ENCODE measurements at places on chromosomes 2 and 18. TPM values are rescaled to one million over a fixed set of nuclear protein-coding genes. Genes with fewer than 3 reads are reported as not detected.

Gene IL1F10
- not detected for total RNA-seq

DNA sequence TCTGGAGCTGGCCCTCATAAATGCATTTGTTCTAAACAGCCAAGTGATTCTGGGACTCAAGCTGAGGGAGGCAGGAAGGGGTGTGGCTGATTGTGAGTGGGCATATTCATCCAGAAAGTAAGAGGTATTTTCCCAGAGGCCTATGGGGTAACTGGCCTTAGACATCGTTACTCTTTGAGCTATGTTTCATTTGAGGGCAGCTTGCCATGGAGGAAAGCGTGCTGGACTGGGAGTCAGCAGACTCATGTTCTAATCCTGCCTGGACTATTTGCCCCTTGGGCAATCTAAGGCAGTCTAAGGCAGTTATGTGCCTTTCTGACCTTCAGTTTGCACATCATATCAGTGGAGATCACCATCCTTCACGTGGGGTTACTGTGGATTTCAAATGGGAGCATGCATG, 93.5 kb upstream of the SLC14A2 start:
- peak; percentile 50 for DNase-seq

Gene MRO
- under 0.01 TPM for total RNA-seq

Gene ANKRD23
- 1.3 TPM for total RNA-seq

Gene TYMS
- total RNA-seq, result 16.8 TPM

DNA sequence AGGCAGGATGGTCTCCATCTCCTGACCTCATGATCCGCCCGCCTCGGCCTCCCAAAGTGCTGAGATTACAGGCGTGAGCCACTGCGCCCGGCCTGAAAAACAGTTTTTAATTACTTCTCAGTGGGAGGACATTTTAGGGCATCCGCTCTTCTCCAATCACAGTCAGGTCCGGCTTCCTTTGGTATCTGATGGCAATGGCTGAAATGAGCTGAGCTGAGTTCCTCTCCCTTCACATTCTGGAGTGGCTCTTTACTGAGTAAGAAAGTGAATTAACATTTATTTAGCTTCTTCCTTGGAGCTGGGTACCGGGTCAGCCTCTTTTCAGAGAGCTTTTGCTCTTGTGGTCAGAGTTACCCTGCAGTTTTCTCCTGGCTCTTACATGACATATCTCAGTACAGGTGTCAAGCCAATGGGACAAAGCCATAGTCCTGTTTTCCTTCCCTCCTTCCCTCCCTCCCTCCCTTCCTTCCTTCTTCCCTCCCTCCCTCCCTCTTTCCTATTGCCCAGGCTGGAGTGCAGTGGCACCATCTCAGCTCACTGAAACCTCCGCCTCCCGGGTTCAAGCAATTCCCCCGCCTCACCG, 1.1 kb upstream of the TTC27 start:
- no peak for DNase-seq

DNA sequence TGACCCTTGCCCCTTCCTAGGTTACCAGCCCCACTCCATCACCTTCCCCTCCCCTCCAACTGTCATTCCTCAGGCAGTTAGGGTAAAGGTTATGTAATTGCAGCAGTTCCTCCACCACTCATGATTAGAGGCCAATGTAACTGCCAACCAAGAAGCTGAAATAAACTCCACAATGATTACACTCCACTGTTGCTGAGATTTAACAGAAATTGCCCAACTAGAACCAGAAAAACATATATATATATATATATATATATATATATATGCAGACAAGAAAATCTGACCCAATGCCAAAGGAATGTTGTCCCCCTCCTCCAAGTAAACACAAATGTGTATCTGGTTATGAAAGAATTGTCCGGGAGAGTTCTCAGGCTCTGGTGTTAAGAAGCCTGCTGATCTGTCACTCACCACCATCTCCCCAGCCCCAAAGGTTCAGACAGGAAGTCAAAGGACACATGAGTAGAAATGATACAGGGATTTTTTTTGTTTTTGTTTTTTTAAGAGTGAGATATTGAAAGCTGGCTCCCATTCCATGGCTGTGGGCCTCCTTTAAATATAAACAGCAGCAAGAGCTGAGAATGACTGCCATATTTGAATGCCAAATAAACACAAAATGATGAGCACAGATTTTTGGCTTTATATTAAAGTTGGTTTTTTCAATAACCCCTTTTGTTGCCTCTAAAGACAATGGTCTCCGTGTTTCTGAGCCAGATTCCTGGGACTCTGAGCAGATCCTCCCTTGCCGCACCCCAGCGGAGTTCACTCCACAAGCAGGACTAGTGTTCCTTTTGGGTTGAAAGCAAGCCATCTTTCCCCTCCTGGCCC, 127.2 kb upstream of the MAPRE2 start:
- peak; percentile 36 for DNase-seq

Gene AMER3
- total RNA-seq, result not detected

DNA sequence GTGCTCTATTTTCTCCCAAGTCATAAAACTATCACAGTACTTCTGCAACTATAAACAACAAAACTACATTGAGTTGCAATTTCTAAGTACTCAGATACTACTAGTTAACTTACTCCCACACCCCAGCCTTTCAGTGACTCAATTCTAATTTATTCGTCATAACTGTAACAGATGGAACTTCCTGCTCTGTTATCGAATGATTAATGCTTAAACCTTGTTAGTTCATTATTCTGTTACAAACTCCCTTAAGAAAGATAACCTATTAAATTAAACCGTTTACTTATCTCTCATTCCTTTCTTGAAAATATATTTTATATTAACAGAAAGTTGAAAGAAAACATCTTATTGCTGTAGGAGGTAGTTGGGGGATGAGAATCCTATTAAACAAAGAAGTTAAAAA, 17.0 kb downstream of the TNFAIP6 start:
- DNase-seq, result peak; percentile 78

Gene ASIC4
- total RNA-seq, result under 0.01 TPM

GRCh38 chr18:616380-616995, 19.7 kb downstream of the CLUL1 start:
- peak; percentile 73 for DNase-seq

Gene RIT2
- total RNA-seq, result not detected

DNA sequence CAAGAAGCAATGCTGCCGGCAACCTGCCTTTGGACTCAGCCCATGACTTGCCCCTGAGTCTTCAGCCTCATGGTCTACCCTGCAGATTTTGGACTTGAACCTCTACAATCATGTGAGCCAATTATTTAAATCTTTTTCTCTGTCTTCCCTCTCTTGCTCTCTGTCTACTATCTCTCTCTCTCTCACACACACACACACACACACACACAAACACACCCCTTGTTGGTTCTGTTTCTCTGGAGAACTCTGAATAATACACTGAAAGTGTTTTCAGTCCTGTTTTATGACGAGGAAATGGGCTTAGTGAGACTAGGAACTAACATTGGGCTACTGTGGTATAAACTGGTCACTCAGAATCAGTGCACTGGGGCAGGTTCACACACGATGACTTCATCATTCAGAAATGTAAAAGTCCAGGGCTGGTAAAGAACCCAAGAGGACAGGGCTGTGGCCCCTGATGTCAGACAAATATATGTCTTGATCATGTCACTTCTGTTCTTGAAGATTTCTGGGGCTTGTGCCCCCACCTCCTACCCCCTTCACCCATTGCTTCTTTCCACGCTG, 266.1 kb upstream of the SIX2 start:
- peak; percentile 38 for DNase-seq

GRCh38 chr18:7281579-7281978, 50.7 kb downstream of the LRRC30 start:
- DNase-seq, result no peak

GRCh38 chr2:35787302-35788031, 568.1 kb upstream of the CRIM1 start:
- DNase-seq, result no peak

Gene EMILIN2
- 18.0 TPM for total RNA-seq

- DNase-seq, result no peak
Measured at GRCh38 chr2:99424371-99424770, 65.4 kb downstream of the REV1 start.

GRCh38 chr18:54769526-54770464, 58.5 kb upstream of the RAB27B start:
- DNase-seq, result peak; percentile 24

Gene LHCGR
- not detected for total RNA-seq

DNA sequence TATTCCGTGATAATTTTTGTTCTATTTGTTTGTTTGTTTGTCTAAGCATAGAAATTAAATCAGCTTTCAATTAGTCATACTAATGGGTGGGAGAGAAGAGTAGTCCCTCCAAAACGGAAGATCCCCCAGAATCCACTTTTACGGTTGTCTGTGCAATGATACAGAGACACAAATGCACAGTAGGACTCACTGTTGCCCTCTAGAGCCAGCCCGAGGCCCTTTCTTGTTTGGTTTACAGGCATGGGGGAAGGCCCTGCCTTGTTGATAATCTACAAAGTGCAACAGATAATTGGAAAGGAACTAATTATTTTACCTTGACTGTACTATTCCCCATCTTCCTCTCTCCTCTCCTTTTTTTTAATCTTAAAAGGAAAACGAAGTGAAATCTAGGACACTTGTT, 121.1 kb downstream of the ACOXL start:
- peak; percentile 7 for DNase-seq

Gene CELF4
- not detected for total RNA-seq

Gene C2orf78
- not detected for total RNA-seq

Gene NPPC
- not detected for total RNA-seq

GRCh38 chr2:18490901-18491300, 69.6 kb downstream of the RDH14 start:
- DNase-seq, result no peak

DNA sequence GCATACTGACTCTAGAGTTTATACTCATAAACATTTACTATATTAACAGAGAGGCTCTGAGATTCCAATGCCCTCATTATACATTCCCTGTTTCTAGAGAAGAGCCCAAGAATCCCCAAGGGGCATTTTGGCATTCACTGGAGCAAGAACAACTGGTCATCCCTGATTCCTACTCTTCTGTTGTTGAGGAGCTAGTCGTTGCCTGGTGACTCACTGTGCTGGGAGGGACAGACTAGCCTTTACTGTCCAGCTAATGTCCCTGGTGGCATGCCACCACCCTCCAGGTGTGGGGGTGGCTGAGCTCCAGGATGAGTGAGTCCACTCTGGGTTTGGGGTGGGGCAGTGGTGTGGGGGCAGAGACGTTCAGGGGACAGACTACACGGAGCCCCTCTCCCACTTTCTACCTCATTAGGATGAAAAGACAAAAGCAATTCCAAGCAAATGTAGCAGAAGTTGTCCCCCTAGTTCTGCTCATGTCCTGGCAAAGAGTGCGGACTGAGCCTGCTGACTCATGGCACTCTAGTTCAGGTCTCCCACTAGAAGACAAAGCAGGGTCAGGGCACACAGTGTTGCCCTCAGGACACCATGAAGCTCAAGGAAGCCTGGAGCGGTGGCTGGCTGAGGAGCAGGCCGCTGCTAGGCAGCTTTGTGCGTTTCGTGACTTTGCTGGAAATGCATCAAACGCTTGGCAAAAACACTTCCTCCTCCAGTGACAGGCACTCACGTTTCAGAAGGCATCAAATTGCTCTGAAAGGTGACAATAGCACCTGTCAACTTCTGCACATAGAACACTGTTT, 49.4 kb downstream of the RHOB start:
- DNase-seq, result peak; percentile 28

DNA sequence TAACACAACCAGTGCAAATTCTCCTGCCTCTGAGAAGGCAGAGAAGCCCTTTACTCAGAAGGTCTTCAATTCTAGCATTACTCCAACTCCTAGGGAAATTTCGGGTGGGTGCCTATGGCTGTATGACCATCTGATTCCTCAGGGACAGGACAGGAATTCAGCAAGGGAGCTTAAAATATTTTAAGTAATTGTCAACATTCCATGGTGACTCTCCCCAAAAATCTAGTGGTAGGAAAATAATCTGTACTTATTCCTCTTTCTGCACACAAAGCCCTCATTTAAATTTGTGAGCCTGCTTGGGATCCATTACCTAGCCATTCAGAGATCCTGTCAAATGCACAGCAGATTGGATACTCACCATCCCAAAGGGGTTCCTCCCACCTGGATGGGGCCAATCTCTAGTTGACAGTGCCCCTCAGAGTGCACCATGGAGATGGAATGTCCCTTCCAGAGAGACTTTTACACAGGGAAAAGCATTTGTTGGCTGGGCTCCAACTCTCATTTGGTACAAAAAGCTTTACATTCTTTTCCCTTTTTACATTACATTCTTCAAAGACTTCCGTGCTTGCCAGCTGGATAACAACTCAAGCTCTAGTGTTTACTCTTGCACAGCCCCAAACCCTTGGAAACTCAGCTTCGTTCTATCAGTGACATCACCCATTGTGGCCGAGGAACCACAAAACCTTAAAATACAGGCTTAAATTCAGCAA, 3.1 kb upstream of the TMEM150A start:
- peak; percentile 97 for DNase-seq

- DNase-seq, result peak; percentile 36
Measured at GRCh38 chr2:31347319-31347718, 67.2 kb downstream of the XDH start.

GRCh38 chr18:56795381-56795780, 144.2 kb downstream of the WDR7 start:
- DNase-seq, result peak; percentile 15

DNA sequence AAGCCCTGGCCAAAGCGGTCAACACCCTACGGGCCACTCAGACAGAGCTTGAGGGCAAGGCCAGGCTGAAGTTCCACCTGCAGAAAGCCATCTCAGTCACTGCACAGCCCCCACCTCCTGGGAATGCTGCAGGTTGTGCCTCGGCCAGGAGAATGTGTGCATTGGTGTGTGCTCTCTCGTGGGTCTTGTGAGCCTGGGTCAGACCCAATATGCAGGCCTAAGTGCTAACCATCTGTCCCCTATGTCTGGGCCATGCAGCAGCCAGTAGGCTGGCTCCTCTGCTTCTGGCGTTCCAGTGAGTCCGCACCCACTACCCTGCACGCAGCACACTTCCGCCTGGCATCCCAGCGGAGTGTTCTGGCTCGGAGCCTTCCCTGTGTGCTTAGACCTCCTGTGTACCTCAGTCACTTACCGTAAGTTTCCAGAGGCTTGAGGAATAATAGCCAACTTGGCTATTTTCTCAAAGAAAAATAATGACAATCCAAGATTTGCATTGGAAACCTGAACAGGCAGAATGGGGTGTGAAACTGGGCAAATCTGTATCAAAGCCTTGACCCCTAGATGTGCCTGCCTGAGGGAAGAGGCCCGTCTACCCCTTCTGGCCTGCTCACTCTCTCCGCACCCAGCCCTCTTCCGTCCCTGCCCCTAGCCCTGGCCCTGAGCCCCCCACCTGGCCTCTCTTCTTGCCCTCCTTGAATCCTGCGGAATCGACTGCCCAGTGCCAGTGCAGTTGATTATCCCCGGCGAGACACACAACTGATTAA, 7.2 kb downstream of the SIX3 start:
- no peak for DNase-seq

DNA sequence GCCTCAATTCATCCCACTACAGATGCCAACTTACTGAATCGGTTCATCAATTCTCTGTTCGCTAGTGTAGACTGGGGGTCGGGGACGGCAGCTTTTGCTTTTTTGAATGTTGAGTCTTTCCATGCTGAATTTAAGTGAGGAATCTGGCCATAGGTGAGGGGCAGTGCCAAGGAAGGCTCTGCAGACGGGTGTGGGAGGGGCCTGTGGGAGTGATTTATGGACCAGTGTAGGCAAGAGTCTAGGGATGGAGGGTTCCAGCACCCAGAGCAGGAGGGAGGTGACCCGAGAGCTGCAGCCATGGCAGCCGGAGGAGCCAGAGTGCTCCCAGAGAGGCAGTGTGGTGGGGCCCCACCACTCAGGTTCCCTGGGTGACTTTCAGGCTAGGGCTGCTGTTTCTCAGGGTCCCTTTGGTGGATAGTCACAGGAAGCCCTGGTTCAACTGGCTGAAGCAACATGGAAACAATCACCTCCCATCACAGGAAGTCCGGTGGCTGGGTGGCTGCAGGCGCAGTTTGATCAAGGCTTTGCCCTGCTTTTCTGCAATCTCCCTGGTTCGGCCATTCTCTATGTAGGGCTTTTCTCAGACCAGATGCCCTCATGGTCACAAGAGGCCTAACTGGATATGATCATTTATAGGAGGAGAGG, 16.9 kb upstream of the TEX44 start:
- no peak for DNase-seq
